ENCODE measurements at places on chromosomes 16 and 17.

DNA sequence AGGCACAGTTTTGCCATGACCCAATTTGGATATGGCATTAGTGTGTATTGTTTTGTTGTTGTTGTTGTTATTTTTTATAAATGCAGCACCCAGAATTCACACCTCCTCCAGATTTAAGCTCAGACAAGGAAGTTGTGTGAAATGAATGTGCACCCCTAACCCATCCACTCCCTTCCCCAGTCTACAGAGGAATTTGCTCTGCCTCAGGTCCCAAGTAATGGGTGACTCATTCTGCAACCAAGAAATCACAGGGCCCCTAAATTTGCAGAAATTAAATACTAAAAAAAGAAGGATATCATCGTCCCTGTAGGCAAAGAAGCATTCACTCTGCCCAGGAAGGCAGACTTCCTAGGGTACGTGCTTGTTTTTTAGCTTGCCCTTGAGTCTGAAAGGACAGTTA, 62.3 kb downstream of the CLEC16A start:
- ATAC-seq: no peak

DNA sequence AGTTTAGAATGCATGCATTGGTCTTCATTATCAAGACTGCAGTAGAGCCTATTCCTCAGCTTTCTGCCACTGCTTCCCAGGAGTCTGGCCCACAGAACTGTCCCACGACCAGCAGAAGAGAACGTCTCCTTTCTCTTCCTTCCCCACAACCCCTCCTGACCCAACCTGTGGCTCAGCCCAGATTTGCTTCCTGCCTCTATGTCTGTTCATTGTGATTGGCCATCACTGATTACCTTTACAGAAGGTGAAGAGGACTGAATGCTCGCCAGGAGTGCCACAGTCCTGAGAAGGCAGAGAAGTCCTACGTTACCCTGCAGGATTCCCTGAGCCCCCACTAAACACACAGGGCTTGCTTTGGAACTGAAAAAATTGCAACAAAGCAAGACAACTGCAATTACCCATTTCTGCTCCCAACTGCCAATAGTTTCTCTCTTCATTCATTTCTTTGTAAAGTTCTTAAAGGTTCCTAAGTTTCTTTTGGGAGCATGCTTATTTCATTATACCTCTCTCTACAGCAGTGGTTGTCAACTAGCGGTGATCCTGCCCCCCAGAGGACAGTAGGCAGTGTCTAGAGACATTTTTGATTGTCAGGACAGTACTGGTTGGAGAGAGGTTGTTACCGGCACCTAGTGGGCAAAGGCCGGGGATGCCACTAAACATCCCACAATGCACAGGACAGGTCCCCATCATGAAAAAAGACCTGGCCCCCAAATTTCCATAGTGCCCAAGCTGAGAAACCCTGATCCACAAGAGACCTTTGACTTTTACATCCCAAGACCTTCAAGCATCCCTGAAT, 4.5 kb upstream of the NAT9 start:
- no peak for ATAC-seq

DNA sequence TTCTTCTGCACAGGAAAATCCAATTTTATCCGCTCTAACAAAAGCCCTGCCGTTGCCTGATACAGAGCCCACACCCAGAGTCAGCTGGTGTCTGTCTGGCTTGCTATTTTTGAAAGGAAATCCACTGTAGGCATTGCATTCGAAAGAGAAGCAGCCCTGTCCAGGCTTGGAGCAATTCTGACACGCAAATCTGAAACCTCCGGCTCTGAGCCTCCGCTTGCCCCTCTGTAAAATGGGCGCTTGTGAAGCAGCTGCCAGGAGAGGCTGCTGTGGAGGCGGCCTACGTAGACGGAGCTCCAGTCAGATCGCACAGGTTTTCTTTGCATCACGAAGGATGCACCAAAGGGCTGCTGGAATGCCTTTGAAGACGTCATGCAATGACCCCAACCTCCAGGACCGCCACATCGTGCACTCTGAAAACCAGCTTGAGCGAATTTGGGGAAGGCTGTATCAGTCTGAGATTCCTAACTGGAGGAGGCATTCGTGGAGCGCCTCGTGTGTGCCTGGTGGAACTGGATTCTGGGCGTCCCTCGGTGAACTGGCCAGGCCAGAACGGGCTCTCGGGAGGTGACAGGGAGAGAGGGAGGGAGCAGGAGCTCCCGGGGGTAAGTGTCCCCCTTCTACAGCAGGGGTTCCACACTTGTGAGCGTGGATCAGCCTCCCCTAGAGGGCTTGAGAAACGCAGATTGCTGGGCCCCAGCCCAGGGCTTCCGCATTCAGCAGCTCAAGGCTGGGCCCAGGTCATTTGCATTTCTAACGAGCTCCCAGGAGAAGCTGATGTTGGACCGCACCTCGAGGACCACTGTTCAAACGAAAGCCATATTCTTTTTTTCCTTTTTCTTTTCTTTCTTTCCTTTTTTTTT, 215.5 kb downstream of the MRTFB start:
- peak; percentile 6 for ATAC-seq

DNA sequence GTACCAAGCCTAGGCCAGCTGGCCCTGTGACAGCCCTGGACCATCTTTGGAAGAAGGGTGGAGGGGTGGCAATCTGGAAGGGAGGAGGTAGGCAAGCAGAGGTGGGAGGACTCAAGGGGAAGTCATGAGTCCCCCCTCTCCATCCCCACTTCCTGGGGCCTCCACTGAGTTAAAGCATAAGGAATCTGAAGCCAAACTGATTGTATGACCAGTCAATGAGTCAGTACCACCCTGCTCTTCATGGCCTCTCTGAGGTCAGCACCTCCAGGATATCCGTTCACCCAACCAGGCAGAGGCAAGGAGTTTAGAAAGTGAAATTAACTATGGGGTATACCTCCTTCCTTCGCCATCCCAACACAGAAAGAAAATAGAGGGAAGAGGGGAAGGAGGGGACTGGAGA, 272.7 kb downstream of the SOX9 start:
- ATAC-seq: no peak

DNA sequence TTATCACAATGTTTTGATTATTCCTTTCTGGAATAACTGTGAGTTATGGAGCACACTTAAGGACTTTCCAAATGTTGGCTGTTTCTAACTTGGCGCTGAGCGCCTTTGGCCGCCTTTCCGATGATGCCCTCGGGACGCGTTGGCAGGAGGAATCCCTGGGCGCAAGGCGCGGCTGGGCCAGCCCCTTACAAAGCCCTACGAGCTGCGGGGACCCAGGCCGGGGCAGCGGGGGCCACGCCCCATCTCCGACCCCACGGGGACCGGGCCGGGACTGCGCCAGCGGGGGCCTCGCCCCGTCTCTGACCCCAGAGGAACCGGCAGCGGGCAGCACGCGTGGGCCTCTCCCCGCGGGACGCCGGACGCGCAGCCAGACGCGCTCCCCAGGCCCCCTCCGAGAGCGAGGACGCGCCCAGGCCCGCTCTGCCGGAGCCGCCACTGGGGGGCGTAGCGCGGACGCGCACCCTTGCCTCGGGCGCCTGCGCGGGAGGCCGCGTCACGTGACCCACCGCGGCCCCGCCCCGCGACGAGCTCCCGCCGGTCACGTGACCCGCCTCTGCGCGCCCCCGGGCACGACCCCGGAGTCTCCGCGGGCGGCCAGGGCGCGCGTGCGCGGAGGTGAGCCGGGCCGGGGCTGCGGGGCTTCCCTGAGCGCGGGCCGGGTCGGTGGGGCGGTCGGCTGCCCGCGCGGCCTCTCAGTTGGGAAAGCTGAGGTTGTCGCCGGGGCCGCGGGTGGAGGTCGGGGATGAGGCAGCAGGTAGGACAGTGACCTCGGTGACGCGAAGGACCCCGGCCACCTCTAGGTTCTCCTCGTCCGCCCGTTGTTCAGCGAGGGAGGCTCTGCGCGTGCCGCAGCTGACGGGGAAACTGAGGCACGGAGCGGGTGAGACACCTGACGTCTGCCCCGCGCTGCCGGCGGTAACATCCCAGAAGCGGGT, at the start of gene GAA:
Gene GAA (plus strand): TSS at position 571 of the 935 bp plus-strand sequence. CDS start 3,006 bp downstream, outside the sequence.
- ATAC-seq: peak; percentile 83

DNA sequence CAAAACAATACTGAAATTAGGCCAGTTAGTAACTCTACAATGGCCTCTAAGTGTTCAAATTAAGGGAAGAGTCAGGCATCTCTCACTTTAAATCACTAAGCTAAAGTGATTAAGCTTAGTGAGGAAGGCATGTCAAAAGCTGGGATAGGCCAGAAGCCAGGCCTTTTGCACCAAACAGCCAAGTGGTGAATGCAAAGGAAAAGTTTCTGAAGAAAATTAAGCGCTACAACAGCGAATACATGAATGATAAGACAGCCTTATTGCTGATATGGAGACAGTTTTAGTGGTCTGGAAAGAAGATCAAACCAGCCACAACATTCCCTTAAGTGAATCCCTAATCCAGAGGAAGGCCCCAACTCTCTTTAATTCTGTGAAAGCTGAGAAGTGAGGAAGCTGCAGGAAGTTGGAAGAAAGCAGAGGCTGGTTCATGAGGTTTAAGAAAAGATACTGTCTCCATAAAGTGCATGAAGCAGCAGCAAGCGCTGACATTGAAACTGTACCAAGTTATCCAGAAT, 12.1 kb downstream of the RFWD3 start:
- ATAC-seq: no peak

DNA sequence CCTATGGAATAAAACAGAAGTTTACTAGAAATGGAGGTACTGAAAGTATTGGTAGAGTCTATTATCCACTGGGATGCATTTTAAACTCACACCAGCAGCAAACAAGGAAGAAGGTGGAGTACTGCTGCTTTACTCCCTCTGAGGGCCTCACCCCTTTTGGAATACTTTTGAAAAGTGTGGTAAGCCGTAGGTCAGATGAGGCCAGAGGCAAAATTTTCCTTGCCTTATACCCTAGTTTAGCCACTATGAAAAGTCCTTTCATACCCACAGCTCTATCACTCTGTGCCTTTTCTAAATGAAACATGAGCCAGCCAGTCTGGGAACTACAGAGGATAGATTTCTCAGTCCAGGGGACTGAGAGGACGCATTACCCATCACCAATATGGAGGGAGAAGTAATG, 14.0 kb downstream of the GDE1 start:
- ATAC-seq: no peak

DNA sequence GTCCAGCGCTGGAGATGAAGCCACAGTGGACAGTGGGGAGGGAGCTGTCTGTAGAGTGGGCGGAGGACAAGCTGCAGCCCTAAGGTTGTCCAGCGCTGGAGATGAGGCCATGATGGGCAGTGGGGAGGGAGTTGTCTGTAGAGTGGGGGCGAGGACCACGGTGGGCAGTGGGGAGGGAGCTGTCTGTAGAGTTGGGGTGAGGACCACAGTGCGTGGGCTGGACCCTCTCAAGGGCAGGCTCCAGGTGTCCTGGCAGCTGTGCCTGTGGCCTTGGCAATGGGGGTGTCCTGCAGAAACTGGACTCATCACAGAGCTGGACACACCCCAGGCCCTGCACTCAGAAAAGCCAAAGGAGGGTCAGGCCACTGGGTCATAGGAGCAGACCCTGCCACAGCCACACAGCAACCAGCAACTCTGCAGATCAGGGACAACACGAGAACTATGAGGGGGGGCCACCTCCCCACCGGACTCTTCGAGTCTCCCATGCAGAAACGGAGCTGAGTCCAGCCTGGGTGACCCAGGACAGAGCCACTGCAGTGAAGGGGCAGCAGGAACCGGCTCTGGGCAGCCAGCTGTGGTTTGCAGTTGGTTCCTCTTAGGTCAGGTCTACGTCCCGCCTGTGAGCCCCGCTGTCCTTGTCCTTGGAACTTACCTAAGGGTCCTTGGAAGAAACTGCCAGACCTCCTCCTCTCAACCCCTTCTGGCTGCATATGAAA, 33.4 kb upstream of the CBFA2T3 start:
- no peak for ATAC-seq

DNA sequence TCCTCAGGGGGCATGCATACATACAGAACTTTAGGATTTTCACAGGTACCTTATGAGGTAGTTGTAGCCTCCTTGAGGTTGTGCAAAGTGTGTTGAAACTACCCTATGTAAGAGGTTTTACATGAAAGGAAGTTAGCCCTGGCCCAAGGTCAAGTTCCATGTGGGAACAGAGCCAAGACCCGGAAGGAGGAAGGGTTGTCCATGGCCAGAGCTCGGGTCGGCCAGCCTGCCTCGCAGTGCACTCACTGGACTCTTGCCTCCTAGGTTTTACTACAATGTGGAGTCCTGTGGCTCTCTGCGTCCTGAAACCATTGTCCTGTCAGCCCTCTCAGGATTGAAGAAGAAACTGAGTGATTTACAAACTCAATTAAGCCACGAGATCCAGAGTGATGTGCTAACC, 8.2 kb downstream of the POLR2C start:
- ATAC-seq: no peak

GRCh38 chr16:9763505-9763904, 418.7 kb downstream of the GRIN2A start:
- no peak for ATAC-seq

- ATAC-seq: no peak
Observed at GRCh38 chr17:72644492-72644891, 448.0 kb downstream of the SLC39A11 start.

- no peak for ATAC-seq
Observed at GRCh38 chr16:47848421-47849109, 307.2 kb downstream of the ABCC12 start.

DNA sequence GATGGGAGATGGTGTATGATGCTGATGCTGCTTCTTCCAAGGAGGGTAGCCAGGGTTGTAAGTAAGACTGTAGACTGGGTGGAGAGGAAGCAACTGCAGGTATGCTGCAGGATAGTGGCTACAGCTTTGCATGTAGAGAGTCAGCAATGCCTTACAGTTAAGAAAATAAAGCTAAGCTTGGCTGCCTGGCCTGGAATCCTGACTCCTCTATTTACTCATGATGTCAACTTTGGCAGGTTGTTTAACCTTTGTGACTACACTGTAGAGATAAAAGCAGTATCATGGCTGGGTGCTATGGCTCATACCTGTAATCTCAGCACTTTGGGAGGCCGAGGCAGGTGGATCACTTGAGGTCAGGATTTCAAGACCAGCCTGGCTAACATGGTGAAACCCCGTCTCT, 301.6 kb upstream of the RBFOX1 start:
- no peak for ATAC-seq

DNA sequence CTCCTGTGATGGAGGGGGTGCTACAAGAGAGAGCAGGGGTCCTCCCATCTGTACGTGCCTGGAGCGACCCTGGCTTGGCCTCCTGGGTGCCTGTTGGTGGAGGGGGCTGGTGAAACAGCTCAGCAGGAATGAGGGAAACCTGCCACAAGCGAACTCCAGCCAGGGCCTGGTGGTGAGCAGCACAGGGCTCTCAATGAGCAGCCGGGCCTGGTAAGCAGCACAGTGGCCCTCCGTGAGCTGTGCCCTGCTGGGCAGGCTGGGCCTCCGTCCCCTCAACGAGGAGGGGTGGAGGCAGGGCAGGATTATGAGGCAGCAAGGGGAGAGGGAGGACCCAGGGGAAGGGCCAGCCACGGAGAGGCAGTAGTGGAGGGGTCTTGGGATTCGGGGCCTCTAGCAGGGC, 101.9 kb downstream of the SDK2 start:
- ATAC-seq: no peak

- no peak for ATAC-seq
Observed at GRCh38 chr17:79655672-79656290, 44.9 kb upstream of the RBFOX3 start.

DNA sequence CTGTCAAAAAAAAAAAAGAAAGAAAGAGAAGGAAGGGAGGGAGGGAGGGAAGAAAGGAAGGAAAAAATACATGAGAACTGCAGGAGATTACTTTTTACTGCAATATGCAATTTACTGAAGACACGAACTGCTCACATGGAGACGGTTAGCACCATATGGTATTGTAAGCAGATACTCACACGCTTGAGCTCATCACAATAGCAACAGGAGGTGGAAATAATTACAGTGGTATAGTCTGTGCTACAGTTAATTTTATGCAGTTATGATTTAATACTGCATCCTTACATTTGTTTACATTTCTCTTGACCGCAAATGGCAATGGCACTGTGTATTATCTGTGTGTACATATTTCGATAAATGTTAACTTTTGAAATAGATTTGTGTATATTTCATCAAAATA, 21.4 kb upstream of the SLC46A1 start:
- no peak for ATAC-seq
